Brain (organoid and tissue), 16 donors: ENCODE measurements at places on chromosomes 7 and 10. TPM values are rescaled to one million over a fixed set of nuclear protein-coding genes. Genes with fewer than 3 reads are reported as not detected.

C7orf33 gene
- polyA plus RNA-seq, result not detected

PRKCQ gene
- polyA plus RNA-seq, result 5.1 TPM

LIPF gene
- polyA plus RNA-seq, result not detected

FAM131B gene
- polyA plus RNA-seq, result 69.6 TPM

MSS51 gene
- polyA plus RNA-seq, result not detected

GPR85 gene
- 6.7 TPM for polyA plus RNA-seq
